ENCODE measurements at places on chromosomes 1 and 21.

DNA sequence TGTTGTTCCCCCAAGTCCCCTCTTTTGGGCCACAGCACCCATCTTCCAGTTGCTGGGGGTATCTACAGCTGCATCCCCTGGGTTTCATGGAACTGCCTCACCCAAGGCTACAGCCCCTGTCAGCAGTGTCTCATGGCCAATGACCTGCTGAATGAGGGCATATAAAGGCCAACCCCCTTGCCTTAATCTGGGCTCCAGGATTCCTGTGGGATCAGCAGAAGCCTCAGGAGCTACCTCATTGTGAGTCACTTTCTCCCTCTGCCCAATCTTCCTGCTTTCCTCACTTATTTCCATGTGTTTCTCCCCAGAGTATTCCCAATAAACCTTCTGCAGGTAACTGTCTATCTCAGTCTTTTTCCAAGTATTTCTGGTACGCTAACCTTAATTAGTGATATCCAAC is 37.3 kb upstream of the SYT14 start:
- DNase-seq = no peak

GRCh38 chr1:166080967-166081870 is 85.6 kb downstream of the FAM78B start:
- no peak for DNase-seq

- no peak for DNase-seq
Measured at GRCh38 chr1:218266356-218266755, 18.7 kb upstream of the RRP15 start.

DNA sequence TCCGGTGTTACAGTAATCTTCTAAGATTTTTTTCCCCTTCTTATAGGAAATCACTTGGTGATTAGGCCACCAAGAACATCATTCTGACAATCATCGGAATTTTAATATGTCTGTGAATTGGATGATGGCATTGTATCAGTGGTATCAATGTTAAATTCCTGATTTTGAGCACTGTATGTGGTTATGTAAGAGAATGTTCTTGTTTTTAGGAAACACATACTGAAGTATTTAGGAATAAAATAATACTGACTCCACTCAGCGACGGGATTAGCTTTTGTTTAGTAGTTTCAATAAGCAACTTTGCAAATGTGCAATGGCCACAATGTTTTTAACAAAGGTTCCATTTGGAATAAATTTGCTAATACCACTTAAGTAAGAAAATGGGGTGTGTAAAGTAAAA is 30.6 kb downstream of the COL6A1 start:
- DNase-seq = no peak

GRCh38 chr1:185208626-185209180 is 51.7 kb downstream of the SWT1 start:
- no peak for DNase-seq

DNA sequence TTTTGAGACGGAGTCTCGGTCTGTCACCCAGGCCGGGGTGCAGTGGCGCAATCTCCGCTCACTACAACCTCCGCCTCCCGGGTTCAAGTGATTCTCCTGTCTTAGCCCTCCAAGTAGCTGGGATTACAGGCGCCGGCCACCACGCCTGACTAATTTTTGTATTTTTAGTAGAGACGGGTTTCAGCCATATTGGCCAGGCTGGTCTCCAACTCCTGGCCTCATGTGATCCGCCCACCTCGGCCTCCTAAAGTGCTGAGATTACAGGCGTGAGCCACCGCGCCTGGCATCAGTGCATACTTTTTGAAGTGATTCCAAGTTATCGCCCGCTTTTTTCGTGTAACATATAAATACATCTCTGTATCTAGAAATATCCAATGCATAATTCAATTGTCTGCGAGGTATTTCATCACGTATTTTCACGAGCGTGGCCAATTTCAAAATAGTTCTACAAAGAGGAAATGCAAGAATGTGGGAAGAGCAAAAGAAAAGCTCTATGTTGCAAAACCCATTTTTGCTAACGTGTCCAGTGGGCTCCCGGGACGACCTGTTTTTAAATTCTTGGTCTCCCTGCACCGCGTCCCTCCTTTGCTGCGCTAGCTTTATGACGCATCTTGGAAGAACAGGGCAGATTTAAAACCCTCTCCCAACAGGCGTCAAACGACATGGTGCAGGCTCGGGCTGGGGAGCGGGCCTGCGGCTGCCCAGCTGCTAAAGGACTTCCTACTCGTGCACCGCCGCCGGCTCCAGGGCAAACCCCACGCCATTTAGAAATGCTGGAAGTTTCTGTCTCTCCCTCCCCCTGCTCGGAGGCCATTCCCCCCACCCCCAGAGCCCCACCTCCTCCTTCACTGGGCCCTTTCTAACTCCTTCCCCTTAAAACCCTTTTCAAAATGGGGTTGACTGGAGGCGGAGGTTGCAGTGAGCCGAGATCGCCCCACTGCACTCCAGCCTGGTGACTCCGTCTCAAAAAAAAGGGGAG is 923 bp upstream of the IFNGR2 start:
- DNase-seq = no peak

DNA sequence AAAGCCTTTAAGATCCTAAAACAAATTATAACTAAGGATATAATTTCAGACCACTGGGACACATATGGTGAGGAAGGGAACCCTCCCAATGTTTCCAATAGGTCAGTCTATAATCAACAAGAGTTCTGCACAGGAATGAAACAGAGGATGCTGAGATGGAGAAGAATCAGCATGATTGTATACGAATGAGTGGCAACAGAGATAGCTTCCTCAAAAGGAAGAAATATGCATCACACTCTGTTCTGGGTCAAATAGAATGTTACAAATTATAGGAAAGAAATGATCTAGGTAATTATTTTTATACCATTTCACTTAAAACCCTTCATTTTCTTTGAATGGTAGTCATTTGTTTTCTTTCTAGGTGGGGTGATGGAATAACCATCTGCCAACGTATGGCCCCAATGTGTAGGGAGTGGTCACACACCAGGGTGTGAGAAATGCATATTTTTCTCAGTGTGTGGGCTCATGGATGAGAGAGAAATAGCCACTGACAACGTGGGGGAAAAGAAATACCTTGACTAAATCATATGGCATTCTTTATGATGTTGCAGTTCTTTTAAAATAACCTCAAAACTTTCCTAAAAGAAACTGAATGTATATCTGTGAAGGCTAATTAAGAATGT is 104.6 kb upstream of the IVNS1ABP start:
- no peak for DNase-seq

DNA sequence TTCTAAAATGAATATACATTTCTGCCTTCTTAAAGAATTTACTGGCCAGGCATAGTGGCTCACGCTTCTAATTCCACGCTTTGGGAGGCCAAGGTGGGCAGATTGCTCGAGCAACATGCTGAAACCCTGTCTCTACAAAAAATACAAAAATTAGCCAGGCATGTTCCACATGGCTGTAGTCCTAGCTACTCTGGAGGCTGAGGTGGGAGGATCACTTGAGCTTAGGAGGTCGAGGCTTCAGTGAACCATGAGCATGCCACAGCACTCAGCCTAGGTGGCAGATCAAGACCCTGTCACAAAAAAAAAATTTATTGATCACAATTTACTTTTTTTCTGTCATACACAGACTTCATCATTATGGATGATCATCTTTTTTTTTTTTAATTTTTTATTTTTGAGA is 11.5 kb downstream of the CDC14A start:
- DNase-seq = no peak

DNA sequence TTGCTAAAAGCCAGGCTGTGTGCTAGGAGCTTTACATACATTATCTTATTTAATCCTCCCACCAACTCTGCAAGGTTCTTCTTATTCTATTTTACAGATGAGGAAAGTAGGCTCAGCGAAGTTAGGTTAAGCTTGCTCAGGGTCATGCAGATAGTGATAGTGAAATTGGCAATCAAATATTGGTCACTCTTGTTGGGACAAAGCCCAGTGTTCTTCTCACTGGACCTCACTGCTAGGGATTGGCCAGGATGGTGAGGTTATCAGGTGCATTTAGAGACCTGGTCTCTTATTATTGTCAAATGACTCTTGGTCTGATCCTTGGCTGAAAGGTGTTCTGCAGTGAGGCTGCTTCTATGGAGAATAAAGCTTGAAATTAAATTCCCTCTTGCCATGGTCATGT is 145.1 kb downstream of the CNIH3 start:
- no peak for DNase-seq

- DNase-seq = no peak
Measured at GRCh38 chr1:53574621-53575020, 115.4 kb downstream of the DMRTB1 start.

DNA sequence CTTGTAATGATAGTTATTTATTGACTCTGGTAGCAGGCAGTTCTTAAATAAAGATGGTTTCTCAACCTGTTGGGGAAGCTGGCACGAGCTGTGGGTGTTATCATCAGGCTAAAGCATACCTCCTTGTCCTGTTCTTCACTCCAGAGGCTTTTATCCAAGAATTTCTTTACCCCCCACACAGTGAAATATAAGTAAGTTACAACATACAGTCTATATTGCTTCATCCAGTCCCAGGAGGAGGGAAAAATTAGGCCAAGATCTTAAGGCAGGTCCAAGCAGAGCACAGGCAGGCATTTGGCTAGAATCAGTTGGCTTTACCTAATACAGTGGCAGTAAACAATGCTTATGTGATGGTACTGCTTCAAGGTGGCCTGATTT is 6.3 kb downstream of the TMEM81 start:
- no peak for DNase-seq

GRCh38 chr1:160351629-160352028 is 8.4 kb downstream of the NCSTN start:
- no peak for DNase-seq

- peak; percentile 15 for DNase-seq
Measured at GRCh38 chr1:66207484-66207883, 326.5 kb upstream of the SGIP1 start.

Data from NCI-H1105 (cell line).